Activated CD8-positive, alpha-beta memory T cell treated with anti-CD3 and anti-CD28 coated beads for 1 hour (primary cell): ENCODE measurements at places on chromosomes 4 and X.

- DNase-seq, result no peak
These were observed 894.7 kb upstream of the INTU start for GRCh38 chr4:126737899-126738526.

DNA sequence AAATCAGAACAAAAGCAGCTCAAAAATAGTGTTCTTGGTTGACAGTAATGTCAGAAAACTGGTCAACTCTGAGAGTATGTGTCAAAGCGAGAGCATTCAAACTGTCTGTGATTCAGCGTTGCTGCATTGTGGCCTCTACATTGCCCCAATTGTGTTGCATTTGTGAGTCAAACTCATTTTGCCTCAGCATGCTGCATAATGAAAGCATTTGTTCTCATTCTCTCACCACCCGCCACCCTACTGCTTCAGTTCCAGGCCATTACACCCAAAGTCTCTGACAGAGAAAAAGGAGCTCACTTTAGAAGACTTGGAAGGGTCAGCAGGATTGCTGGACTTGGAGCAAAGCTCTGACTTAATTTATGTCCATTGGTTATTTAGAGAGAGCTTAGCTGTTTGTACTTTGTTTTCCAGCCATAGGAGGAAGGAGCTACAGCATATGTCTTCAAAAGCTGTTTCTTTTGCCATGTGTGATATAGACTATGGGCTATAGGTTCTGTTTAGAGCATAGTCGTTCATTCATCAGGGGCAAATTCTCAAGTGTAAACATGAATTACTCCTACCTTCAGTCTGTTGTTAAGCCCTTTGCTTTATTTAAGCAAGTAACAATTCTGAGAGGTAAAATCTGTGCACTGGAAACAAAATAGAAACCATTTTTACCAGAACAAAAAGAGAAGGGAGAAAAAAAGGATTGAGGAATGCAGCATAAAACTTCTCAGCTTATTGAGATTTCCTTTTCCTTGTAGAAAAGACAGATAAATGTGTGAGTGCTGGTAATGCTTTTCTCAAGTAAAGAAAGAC, 153.4 kb upstream of the ANK2 start:
- DNase-seq, result no peak

DNA sequence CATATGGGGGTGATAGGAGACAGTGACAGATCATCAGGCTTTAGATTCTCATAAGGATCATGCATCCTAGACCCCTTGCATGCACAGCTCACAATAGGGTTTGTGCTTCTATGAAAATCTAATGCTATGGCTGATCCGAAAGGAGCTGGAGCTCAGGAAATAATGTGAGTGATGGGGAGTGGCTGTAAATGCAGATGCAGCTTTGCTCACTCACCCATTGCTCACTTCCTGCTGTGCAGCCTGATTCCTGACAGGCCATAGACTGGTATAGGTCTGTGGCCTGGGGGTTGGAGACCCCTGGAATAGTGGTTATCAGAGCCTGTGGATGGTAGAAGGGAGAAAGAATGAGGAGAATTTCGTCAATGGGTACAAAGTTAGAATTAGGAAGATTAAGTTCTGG, 2751.1 kb downstream of the ARAP2 start:
- no peak for DNase-seq

DNA sequence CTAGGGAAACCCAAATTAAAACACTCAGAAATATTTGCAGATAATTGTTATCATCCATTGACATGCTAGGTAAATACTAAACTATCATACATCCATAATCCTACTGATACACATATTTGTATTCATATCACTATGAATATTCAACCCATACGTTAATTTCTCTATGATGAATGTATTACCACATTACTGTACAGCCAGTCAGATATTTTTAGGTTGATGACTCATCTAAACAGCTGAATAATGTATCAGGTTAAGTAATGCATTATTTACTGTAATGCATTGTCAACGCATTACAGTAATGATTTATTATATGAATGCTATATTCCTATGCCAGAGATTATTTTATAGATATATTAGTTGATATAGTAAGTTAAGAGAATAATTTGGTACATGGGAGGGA, 37.1 kb downstream of the VEGFC start:
- no peak for DNase-seq

- DNase-seq, result no peak
These were observed 75.4 kb downstream of the DCHS2 start for GRCh38 chr4:154416190-154416547.

- no peak for DNase-seq
These were observed 37.6 kb downstream of the CCNQ start for GRCh38 chrX:153561337-153561736.

DNA sequence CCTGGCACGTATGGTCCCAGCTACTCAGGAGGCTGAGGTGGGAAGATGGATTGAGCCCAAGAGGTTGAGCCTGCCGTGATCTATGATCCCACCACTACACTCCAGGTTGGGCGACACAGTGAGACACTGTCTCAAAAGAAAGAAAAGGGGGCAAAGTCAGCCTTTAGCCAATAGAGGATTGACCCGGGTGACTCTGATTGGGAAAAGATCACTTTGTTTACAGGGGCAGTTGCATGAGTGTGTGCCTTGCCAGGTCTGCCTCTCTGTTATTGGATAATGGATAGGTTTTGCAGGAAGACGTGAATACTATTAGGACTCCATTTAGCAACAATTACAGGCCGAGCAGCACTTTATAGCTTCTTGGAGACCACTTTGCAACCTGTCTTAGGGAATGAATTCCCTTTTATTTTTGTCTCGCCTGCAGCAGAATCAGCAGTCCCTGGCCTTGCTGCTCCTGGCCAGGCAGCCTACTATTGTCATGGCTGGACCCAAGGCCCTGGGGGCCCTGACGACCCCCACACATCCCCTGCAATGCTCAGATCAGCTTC, 103.2 kb upstream of the PSAPL1 start:
- no peak for DNase-seq

- no peak for DNase-seq
These were observed 162.5 kb upstream of the AFF2 start for GRCh38 chrX:148337873-148338272.

GRCh38 chrX:42832764-42833549, 55.0 kb upstream of the PPP1R2C start:
- DNase-seq, result no peak

DNA sequence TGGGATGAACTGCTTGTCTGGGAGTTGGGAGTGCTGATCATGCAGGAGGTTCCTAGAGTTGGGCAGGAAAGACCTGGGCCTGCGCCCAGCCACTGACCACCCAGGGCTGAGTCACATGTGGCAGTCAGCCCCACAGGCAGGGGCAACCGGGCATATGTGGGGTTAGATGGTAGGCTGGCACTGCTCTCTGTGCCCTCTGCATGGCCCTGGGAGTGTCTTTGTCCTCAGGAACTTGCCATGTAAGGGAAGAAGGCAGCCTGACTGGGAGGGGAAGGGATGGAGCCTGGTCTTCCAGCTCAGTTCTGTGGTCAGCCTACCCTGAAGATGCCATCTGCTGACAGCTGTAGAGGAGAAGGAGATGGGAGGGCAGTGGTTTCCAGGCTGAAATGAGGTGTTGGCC, 70.2 kb upstream of the EFNB1 start:
- DNase-seq, result no peak

DNA sequence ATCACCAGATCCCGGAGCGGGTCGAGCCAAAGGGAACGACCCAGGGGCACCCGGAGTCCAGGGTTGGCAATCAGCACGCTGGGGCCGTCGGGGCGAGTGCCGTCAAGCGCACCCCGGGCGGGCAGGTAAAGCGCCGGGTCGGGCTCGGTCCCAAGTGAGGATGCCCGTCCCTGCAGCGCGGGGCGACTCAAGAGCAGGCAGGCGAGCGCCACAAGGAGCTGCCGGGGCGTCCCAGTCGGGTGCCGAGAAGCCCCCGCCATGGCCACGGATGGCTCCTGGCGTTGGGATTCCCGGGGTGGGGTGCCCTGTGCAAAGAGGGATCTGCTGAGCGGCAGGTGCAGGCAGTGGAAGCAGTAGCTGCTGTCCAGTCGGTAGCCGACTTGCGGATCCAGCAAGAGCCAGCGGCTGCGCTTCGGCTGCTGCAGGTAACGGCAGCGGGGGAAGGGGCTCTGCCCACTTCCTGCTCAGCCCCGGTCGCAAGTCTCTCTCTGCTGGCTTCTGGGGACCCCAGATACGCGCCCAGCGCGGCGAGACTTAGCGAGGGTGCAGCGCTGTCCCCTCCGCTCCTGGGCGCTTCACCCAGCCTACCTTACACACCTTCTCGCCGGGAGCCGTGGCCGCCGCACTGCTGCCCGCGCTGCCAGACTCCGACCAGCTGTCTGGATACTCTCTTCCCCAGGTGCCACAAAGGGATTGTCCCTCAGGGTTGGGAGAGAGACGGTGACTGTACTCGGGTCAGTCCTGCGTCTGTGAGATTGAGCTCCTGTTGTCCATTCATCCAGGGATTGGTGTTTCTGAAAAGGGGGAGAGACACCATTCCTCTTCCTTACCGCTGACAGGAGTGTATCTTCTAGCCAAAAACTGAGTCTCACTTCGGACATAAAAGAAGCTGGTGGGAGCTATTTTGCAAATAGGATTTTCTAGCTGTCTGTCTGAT, at the start of gene FREM3:
TSS of gene FREM3 (minus strand) at position 260 of the 937 bp plus-strand sequence. CDS start at position 260, 0 bp downstream.
- no peak for DNase-seq

DNA sequence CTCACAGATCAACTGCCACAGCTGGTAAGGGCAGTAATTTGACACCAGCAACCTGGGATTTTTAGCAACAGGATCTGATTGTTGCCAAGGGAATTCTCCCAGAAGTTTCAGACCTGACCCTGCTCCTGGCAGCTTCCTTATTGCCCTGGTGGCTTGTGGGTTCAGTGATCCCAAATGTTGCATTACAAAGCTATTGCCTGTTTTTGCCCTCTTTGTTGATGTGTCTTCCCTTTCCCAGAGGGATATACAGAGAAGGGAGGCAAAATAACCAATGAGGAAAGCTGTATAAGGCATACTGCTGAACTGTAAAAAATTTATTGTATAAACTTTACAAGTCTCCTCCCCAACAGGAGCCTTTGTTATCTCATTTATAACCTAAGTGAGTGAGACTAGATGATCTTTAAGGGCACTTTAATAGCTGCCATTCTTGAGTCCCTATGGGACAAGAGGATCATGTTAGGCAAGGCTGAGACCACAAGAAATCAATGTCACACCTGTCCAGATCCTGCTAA, 22.2 kb downstream of the VSIG4 start:
- DNase-seq, result no peak

DNA sequence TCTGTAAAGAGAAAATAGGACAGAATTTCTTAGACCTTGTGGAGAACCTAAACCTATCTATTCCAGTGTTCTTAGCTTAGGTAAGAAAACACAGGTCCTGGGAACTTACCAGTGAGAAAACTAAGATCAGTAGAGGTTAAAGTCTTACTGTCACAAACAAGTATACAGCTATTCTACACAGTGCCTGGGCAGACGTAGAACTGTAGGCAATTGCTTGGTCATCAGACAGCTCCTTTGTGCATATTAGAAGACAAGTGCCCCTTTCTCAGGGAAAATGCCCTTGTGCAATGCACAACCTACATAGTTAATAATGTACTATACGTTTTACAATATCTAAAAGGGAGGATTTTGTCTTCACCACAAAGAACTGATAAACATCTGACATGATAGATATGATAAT, 86.6 kb upstream of the JADE1 start:
- no peak for DNase-seq

DNA sequence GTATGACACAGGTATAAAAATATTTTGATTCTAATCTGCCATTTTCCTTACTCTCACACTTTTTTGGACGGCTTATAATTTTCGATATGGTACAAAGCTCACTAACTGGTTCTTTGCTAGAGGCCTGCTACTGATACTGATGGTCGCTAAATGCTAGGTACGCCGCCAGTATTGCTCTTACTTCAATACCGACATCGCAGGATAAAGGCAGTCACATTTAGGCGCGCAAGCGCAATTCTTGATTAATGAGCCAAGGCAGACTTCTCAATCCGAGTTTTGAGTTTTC, 557 bp upstream of the USP38 start:
- no peak for DNase-seq

GRCh38 chrX:9656277-9656676, 109.4 kb downstream of the GPR143 start:
- no peak for DNase-seq

DNA sequence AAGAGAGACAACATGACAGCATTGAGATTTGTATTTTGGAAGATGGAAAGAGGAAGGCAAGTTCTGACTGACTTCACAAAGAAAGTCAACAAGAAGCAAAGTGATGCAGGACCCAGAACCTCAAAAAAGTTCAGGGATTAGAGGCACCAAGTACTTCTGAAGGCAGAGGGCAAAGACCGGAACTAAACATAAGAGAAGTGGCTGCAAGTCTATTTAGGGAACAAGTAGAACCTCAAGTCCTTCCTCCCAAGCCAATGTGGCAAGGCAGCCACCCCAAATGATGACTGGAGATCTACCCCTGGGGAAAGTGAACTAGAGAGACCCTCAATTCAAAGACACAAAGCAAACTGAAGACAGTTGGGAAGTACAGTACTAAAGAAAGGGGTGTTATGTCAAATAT, 46.6 kb downstream of the SLC39A8 start:
- no peak for DNase-seq

- DNase-seq, result no peak
These were observed 6.7 kb downstream of the MYL5 start for GRCh38 chr4:680928-681645.

- DNase-seq, result no peak
These were observed 44.5 kb downstream of the MGST2 start for GRCh38 chr4:139710073-139710472.

GRCh38 chr4:179116011-179116410, 1673.8 kb upstream of the AGA start:
- no peak for DNase-seq

DNA sequence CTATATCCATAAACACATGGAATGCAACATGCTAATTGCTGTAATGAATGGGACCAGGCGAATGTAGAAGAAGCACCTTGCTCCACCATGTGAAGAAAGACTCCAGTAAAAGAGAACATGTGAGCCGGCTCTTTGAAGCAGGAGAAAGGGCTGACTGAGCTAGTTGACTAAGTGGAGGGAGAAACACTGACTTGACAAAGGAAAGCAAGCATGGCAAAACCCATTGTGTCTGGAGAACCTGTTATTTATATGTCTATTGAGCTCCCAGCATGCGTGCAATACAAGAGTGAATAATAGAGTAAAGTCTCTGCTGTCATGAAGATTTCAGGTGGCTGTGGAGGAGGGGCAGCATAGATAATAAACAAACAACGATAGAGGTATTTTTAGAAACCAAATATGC, 559.9 kb downstream of the RAB28 start:
- no peak for DNase-seq

DNA sequence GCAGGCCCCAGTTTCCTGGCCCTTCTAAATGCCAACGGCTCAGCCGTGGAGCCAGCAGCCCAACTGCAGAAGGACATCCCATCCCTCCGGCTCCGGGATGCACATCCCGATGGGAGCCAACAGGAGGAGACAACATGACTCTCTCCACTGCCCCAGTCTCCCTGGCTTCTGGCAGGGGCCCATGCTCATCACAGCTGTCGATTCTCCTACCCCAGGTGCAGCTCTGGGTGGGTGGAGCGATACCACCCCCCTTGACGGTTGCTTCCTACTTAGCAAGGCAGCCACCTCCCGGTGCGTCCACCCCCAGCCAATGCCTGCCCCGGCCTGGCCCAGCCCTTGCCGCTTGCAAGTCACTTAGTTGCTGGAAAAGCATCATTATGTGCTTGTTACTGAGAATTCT, 19.5 kb downstream of the ZNF275 start:
- DNase-seq, result no peak
